ENCODE measurements at places on chromosomes 16 and 17.

- peak; percentile 44 for DNase-seq
Observed at GRCh38 chr16:85573696-85574641, 39.2 kb upstream of the GSE1 start.

DNA sequence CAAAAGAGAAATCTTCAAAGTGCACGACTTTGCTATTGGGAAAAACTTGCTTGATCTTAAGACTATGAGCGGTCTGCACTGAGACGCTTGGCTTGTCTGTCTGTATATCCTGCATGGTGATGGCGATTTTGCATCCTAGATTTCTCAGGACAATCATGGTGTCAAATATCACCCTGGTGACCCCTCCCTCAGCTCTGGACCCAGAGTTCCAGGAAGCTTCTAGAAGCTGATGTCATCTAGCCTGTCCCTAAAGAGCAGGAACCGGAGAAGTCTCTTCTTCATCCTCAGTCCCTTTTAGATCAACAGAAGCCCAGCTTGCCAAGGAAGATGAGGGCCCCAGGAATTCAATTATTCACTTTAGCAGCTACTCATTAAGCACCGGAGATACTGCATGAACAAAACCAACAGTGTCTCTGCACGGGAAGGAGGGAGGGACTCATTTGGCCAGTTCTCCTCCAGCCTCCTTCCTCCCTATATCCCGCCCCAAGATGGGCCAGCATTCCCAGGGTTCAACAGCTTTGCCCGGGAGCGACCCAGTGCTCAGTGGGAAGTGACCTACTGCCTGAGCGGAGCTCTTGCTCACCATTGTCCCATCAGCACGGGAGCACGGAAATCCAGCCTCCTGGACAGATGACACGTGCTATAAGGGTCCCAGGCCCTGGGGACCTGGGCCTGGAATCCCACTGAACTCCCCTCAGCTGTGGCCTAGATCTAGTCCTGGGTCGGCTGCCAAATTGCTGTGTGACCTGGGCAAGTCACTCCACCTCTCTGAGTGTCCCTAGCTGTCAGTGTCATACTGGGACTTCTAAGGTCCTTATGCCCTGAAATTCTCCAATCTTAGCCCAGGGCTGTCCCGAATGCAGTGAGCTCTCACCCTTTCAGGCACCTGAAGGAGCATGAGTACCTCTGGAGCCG is 3.8 kb downstream of the EMP2 start:
- no peak for DNase-seq

DNA sequence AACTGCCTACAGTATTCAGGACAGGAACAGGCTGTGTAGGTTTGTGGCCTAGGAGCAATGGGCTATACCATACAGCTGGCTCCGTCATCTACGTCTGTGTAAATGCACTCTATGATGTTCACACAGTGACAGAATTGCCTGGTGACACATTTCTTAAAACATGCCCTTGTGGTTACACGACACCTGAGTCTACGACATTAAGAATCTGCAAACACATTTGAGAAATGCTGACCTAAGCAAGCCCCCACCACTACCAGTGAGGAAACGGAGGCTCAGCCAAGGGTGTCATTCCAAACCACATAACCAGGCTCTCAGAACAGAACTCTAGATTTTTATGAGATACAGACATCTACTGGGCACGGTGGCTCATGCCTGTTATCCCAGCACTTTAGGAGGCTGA is 23.5 kb downstream of the USP36 start:
- no peak for DNase-seq

DNA sequence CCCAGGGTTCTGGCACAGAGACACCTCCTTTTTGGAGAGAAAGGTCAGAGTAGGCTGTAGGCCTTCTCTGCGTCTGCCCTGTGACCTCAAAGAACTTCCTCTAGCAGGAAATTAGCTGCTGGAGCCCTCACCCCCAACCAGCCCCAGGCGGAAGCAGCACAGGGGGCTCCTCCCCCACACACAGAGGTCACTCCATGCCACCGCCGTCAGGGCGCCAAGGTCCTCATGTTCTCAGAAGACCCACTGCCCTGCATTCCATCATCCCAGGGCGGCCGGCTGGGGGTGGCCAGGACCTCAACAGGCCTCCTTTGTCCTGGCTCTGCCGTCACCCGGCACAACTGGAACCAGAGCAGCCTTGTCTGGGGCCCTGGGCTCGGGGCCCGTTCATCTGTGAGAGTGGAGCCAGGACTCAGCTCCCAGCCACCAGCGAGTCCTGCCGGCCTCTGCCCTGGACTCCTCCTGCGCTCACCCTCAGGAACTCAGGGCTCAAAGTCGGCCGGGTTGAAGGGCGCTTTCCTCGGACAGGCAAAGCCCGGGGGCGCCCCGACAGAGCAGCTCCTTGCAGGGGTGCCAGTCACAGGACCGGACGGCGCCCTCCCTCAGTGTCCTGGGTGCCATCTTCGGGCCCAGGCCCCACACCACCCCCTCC is 1.2 kb downstream of the TMC6 start:
- no peak for DNase-seq

DNA sequence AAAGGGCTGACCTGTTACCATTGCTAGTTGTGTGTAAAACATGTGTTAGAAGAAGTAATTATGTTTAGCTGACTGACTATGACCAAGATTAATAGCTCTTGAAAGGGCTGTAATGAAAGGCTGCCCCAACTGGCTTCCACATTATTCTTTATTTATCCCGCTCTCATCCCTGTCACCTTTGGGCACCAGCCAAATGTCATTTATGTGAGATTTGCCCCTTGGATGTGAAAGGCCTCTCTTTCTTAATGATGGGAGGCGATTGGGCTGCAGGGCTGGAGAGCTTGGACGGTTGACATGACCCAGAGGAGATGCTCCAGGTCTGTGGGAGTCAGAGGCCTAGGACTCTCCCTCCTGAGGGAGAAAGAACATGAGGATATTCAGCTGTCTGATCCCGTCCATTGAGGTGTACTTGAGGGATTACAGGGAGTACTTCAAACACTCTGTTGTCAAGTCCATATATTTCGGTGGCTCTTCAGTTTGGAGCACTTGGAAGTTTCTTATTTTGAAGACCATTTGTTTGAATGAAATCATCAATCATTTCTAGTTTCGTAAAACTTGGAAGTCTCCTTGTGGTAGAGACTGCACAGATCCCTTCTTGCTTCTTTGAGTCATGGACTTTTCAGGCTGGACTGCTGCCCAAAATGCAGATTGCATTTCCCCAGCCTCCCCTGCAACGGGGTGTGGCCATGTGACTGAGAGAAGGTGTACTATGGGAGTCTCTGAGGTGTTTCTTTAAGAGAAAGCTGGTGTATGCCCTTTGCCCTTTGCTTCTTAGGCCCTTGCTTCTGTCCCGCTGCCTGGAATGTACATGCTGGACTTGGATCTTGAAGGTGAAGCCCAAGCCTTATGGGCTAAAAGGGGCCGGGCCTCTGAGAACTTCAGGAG is 51.3 kb downstream of the FTO start:
- DNase-seq = peak; percentile 66

Measured in AG10803 (cell line).